H1 (cell line): ENCODE measurements at places on chromosomes 4 and X. TPM values are rescaled to one million over a fixed set of nuclear protein-coding genes. Genes with fewer than 3 reads are reported as not detected.

Gene S100P
- not detected in 2 replicates for polyA plus RNA-seq

Gene RTL5
- polyA plus RNA-seq: 0.57 and 0.96 TPM in 2 replicates

Gene IL15
- 0.28 and 0.30 TPM in 2 replicates for polyA plus RNA-seq

- DNase-seq: peak; percentile 73
These were observed 32.4 kb downstream of the FGFRL1 start for GRCh38 chr4:1043651-1044468.
